ENCODE measurements at places on chromosomes 11 and 22. TPM values are rescaled to one million over a fixed set of nuclear protein-coding genes. Genes with fewer than 3 reads are reported as not detected.
A peak's percentile ranks its signal among the peaks of the same experiment; 100 is the strongest.

Gene RFPL1
- not detected for total RNA-seq

Gene CDCA5
- 5.4 TPM for total RNA-seq

DNA sequence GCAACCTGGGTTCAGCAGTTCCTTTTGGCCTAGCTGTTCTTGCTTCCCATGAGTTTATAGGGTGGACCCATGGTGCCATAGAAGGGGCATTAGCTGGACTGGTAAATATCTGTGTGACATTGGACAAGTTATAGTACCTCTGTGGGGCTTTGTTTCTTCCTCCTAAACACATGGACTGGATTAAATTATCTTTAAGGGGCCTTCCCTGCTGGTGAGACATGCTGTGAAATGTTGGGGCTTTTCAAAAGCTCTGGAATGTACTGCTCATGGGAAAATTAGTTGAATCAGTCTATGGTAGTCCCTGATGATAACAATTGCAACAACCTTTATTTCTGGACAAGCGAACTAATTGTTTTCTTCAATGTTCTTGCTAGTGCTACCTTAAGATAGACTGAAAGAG lies 276.2 kb downstream of the BLID start:
- no peaks in the 10 kb centered on the region for H3K36me3 ChIP-seq
- H3K4me3 ChIP-seq = no peak overlapping the region
- H3K4me1 ChIP-seq = peaks cover 4% of the 10 kb centered on the region
- no peak overlapping the region for H3K27ac ChIP-seq
- no peak for DNase-seq

Gene TRIM29
- 0.94 TPM for total RNA-seq

Gene CLTCL1
- 20.9 TPM for total RNA-seq

Gene FEN1
- 20.7 TPM for total RNA-seq

- H3K27me3 ChIP-seq = peaks cover 3% of the 10 kb centered on the region
- DNase-seq = no peak
Measured at GRCh38 chr11:44948155-44948554, 2.5 kb downstream of the TP53I11 start.

DNA sequence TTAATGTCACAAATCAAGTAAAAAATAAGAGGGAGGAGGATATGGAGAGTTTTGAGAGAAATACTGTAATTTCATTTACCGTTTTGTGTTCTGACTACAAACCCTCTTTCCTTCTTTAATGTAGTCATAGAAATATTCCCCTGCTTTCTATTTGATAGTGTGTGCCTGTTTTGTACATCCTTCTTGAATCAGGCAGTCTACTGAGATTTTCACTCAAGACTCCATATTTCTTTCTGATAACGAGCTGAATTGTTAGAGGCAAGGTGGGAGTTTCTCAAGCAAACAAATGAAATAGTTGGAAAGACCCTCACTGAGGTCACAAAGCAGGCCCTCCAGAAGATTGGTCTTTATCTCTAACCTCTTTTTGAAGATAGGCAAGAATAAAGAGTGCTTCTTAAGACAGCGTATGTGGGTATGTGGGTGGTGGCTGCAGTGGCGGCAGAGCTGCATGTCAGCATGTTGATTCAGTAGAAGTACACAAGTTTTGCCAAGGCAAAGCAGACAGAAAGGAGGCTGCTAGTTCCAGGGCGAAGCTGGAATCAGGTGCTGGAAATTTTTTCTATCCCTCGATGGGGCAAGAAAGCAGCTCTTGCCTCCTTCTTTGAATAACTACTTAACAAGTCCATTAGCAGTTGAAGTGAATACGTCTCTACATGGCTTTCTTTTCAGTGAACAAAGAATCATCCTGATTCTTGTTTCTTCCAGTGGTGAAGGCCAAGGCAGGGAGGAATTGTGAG lies 164.2 kb downstream of the FAM76B start:
- H3K27ac ChIP-seq = peak overlapping the region; percentile 10
- DNase-seq = no peak
- H3K4me3 ChIP-seq = no peak overlapping the region
- no peaks in the 10 kb centered on the region for H3K27me3 ChIP-seq
- H3K36me3 ChIP-seq = no peaks in the 10 kb centered on the region

DNA sequence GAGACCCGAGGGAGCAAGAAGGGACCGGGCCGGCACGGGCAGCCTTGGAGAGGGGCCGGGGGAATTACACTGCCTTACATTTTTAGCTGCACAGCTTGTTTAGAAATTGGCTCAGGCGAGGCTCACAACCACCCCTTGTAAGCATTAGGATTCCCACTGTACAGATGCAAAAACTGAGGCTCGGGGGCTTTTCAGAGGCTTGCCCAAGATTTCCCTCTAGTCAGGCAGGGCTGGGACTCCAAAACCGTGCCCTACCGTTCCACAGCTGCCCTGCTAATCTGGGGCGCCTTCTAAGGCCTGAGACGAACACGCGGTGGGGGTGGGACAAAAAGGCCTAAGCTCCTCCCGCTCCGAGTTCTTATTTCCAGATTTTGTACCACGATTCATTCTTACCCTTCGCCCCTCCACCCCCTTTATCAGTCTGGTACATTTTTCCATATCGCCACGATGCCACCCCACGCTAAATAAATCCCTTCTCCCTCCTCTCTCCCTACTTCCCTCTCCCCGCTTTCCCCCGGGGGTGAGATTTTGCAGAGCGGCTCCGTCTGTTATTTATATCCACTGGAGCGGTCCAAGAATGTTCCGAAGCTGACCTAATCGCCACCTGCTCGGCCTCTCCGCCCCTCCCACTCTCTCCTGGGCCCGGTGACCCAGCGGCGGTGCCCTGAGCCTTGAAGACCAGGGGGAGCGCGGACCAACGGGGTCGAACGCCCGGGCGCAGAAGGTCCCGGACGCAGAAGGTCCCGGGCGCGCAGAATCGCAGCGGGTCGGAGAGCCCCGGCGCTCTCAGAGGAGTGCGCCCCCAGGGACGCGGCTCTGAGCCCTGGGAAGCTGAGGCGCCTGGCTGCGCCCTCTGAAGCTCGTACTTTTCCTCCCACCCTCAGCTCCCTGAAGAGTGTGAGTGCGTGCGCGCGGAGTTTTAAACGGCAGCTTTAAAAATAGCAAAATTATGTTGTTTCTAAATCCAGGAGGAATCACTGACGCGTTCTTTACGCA lies 764 bp upstream of the PACSIN3 start:
- peak overlapping the region; percentile 47 for H3K4me3 ChIP-seq
- H3K27ac ChIP-seq = peak overlapping the region; percentile 74
- H3K36me3 ChIP-seq = peaks cover 8% of the 10 kb centered on the region
- peaks cover 24% of the 10 kb centered on the region for H3K27me3 ChIP-seq
- DNase-seq = no peak

GRCh38 chr11:971731-972365 lies 46.2 kb downstream of the AP2A2 start:
- no peak overlapping the region for H3K4me3 ChIP-seq
- H3K27ac ChIP-seq = no peak overlapping the region
- no peaks in the 10 kb centered on the region for H3K27me3 ChIP-seq
- no peak for DNase-seq

GRCh38 chr11:69078930-69079605 lies 30.3 kb downstream of the TPCN2 start:
- no peak overlapping the region for H3K4me3 ChIP-seq
- peaks cover 11% of the 10 kb centered on the region for H3K4me1 ChIP-seq
- no peaks in the 10 kb centered on the region for H3K27me3 ChIP-seq
- no peak for DNase-seq
- no peak overlapping the region for H3K27ac ChIP-seq

GRCh38 chr11:105152560-105152959 lies 13.0 kb upstream of the CARD18 start:
- no peaks in the 10 kb centered on the region for H3K27me3 ChIP-seq
- H3K27ac ChIP-seq = no peak overlapping the region

GRCh38 chr11:65887723-65888162 lies 528 bp downstream of the FIBP start:
- DNase-seq = no peak
- peaks cover 59% of the 10 kb centered on the region for H3K4me1 ChIP-seq
- peaks cover 48% of the 10 kb centered on the region for H3K36me3 ChIP-seq
- H3K27ac ChIP-seq = peak overlapping the region; percentile 95
- peak overlapping the region; percentile 95 for H3K4me3 ChIP-seq

Gene OR52I1
- total RNA-seq = not detected

GRCh38 chr11:130600616-130601015 lies 152.2 kb downstream of the ADAMTS15 start:
- peak overlapping the region; percentile 19 for H3K27ac ChIP-seq
- DNase-seq = no peak
- H3K27me3 ChIP-seq = no peaks in the 10 kb centered on the region
- H3K36me3 ChIP-seq = no peaks in the 10 kb centered on the region
- H3K4me1 ChIP-seq = peaks cover 37% of the 10 kb centered on the region

DNA sequence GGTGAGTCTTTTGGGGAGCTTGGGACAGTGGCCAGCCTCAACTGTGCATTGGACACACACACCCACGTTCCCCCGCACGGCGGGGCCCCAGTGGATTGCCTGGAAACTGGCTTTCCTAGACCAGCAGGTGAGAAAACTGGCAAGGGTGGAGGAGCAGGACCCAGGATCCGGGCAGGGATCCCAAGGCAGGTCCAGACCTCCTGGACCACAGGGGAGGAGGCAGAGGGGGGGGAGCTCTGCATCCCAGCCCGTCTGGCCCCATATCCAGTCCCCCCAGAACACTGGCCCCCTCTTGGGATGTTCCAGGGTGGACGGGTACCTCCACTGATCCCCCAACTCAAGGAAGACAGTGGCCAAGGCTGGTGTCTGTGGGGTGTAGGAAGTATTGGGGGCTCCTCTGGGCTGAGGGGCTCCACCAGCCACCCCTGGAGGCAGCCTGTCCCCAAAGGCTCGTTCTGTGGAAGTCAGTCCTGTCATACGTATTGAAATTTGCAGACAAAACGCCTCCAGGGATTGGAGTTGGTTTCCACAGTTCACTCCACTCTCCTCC lies 89.3 kb upstream of the LINC01488 start:
- H3K4me3 ChIP-seq = no peak overlapping the region
- H3K27me3 ChIP-seq = no peaks in the 10 kb centered on the region

- no peak overlapping the region for H3K4me3 ChIP-seq
- H3K4me1 ChIP-seq = peaks cover 28% of the 10 kb centered on the region
- no peak overlapping the region for H3K27ac ChIP-seq
- H3K27me3 ChIP-seq = no peaks in the 10 kb centered on the region
- no peaks in the 10 kb centered on the region for H3K36me3 ChIP-seq
Measured at GRCh38 chr11:69450064-69450856, 31.2 kb upstream of the LINC01488 start.

Gene GRK2
- total RNA-seq = 44.6 TPM

Gene CSF2RB
- 3.1 TPM for total RNA-seq

GRCh38 chr11:19982774-19983495 lies 177.3 kb downstream of the DBX1 start:
- no peak overlapping the region for H3K27ac ChIP-seq
- peaks cover 18% of the 10 kb centered on the region for H3K4me1 ChIP-seq
- DNase-seq = no peak
- H3K36me3 ChIP-seq = peaks cover 3% of the 10 kb centered on the region
- H3K27me3 ChIP-seq = no peaks in the 10 kb centered on the region

DNA sequence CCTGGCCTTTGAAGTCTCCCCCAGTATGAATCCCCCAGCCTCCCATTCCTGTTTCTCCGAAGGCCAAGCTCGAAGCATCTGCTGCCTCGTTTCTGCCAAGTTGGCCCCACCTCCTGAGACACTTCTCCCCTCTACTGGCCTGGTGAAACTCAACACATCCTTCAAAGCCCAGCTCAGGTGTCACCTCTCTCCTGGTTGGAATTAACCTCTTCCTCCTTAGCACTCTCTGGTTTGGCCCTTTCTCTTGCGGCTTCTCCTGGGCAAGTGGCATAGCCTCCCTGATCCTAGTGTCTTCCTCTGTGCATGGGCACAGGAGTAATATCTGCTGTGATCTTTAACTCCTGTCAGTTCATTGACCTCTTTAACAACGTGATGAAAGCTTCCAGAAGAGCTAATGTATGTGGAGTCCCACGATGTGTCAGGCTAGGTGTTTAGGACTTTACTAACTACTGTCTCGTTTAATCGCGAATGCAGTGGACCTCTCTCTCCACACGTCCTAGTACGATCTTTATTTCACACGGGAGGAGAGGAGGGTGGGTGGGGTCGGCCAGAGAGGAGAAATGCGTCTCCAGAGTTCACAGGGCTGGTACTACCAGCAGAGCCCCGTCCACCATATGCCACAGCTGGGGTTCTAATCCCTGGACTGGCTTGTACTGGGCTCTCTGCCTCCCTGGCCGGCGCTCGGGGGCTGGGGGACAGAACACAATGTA lies 826 bp upstream of the PTPRJ start:
- peaks cover 3% of the 10 kb centered on the region for H3K36me3 ChIP-seq
- peak overlapping the region; percentile 75 for H3K27ac ChIP-seq
- DNase-seq = no peak
- peak overlapping the region; percentile 52 for H3K4me3 ChIP-seq
- no peaks in the 10 kb centered on the region for H3K27me3 ChIP-seq

DNA sequence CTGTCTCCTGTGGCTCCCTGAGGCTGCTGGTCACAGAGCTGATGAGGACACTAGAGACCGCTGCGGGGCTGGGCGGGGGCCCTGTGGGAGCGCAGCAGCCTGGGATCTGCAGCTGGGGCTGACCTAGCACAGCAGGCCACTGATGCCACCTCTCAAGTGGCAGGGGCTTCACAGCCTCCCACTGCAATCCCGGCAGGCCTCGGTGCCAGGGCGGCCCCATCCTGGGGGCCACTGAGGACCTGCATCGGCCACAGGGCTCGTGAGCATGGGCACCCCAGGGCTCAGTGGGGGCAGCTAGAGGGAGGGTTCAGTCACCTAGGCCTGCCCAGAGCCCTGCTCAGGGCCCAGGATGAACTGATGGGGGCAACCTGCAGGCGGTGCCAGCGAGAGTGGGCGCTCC lies 14.6 kb upstream of the CCDC188 start:
- no peak overlapping the region for H3K4me3 ChIP-seq
- H3K27me3 ChIP-seq = no peaks in the 10 kb centered on the region
- H3K27ac ChIP-seq = no peak overlapping the region

DNA sequence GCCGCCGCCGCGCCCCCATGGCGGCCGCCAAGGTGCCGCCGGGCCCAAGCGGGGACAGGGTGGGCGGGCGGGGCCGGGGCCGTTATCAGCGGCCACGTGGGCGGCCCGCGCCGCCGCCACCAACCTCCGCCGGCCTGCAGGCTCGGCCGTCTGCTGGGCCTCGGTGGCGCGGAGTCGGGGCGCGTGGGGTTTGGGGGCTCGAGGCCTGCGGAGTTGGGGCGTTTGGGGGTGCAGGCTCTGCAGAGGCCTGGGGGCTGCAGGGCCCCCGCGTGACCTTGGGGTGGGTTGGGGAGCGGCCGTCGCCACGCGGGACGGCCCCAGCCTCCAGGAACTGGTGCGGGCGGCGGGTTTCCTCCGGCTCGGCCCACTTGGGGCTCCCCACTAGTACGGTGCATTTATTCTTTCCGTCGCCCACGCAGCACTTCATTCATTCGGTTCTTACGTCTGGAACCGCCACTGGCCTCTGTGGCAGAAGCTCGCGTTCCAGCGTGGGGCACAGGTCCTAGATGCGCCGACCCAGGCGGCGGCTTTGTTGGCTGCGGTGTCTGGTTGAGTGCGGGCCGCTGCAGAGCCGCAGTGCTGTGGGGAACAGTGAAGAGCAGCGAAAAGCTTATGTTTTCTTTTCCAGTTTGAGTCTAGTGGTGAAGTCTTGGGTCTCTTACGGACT lies 740 bp upstream of the TRMT2A start:
- DNase-seq = no peak
- peak overlapping the region; percentile 47 for H3K27ac ChIP-seq
- peaks cover 78% of the 10 kb centered on the region for H3K36me3 ChIP-seq
- H3K4me1 ChIP-seq = peaks cover 50% of the 10 kb centered on the region

GRCh38 chr11:129720156-129720555 lies 95.5 kb upstream of the TMEM45B start:
- H3K4me1 ChIP-seq = peaks cover 2% of the 10 kb centered on the region
- no peaks in the 10 kb centered on the region for H3K36me3 ChIP-seq
- H3K27me3 ChIP-seq = no peaks in the 10 kb centered on the region
- DNase-seq = no peak
- no peak overlapping the region for H3K4me3 ChIP-seq
- H3K27ac ChIP-seq = no peak overlapping the region

Gene LMNTD2
- total RNA-seq = 1.4 TPM

Gene BIRC3
- 6.2 TPM for total RNA-seq

- peaks cover 16% of the 10 kb centered on the region for H3K4me1 ChIP-seq
- no peak for DNase-seq
- H3K27ac ChIP-seq = no peak overlapping the region
- H3K27me3 ChIP-seq = no peaks in the 10 kb centered on the region
- H3K4me3 ChIP-seq = no peak overlapping the region
Measured at GRCh38 chr11:76269247-76269646, 62.9 kb upstream of the WNT11 start.
